Activated CD8-positive, alpha-beta memory T cell treated with anti-CD3 and anti-CD28 coated beads, Interleukin-2, amount 50 U/mL, for 48 hours (primary cell): ENCODE measurements at places on chromosomes 2 and 18.
A peak's percentile ranks its signal among the peaks of the same experiment; 100 is the strongest.

GRCh38 chr2:122530814-122531213 lies 775.4 kb downstream of the TSN start:
- no peak for DNase-seq

- no peak for DNase-seq
Measured at GRCh38 chr18:35451032-35451431, 46.7 kb downstream of the INO80C start.

DNA sequence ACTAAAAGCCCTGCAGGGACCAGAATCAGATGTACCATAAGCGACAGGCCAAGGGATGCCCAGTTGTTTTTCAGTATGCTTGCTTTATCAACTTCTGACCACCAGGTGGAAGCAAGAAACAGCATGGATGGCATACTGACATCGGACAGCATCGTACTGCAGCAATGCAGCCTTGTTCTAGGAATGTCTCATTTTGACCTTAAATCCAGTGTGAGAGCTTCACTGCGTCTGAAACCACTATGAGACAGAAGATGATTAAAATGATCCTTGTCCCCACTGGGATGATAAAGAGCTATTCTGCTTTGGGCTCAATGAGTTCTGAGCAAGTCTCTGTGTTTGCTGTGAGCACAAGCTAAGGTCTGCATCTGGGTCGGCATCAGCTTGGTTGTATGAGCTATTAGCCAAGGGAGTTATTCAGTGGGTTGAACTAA lies 54.3 kb downstream of the CDK15 start:
- DNase-seq, result peak; percentile 57

- DNase-seq, result no peak
Measured at GRCh38 chr2:106995556-106995955, 109.6 kb upstream of the ST6GAL2 start.

DNA sequence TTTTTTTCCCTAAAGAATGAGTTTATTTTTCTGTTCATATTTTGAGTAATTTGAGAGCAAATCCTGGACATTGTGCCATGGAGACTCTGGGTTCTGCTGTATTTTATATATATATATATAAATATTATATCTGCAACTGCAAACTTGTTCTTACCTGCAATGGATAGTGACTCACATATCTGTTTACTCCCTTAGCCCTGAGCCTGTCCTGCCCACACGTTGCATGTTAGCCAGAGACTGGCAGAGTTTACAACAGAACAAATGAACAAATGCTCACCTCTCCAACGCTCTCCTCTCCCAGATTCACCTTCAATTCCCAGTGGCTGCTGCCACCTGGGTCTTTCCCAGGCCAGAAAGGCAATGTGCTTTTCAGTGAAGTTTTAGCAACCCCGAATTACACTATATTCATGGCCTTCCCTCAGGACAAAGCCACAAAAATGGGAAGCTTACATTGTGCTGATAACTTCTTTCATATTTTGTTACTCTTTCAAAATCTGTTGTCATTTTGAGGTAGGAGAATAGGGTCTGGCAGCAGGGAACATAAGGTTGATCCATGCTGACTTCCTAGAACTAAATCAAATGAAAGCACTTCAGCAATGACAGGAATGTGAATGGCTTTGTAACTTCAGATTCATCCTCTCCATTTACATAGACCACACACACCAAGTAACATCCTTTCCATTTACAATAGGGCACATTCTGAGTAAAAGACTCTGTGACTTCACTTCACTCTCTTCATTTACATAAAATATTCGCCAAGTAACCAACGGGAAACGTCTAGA lies 105.4 kb upstream of the FAM110C start:
- no peak for DNase-seq

DNA sequence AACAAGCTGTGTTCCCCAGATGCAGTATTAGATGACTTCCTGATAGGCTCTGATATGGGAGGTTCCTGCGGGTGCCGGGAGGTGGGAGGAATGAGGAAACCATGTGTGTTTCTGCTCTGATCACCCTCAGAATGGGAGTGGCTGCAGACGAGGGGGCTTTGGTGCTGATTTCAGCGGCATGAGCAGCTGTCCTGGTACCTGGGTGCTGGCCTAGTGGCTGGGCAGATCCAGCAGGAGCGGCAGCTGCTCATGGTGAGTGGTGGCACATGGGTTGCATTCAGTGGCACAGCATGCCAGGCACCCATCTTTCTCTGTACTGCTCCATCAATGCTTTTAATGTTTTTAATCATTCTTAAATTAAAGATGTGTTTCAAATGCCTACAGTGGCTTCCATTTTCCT lies 177.2 kb upstream of the NETO1 start:
- DNase-seq, result no peak

DNA sequence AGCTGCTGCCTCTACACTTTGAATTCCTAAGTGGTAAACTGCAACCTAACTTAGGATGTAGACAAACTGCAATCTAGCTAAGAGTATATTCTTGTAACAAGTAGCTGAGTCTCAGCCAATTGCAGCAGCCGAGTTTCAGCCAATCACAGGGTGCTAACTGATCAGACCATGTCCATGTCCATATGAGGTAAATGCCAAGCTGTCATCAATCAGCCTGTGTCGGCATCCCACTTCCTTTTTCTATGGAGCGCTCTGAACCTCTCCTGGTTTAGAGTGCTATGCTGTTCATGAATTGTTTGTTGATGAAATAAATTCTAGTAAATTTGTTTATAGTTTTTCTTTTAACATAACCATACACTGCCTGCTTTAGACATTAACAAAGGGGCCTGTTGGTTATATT lies 408.8 kb downstream of the NBAS start:
- DNase-seq, result no peak

GRCh38 chr2:201942531-201942930 lies 91.1 kb upstream of the FZD7 start:
- no peak for DNase-seq

GRCh38 chr2:237202288-237203030 lies 116.8 kb downstream of the COPS8 start:
- no peak for DNase-seq

- DNase-seq, result no peak
Measured at GRCh38 chr2:74703373-74703772, 49.3 kb downstream of the SEMA4F start.

GRCh38 chr2:20692081-20692480 lies 25.1 kb downstream of the GDF7 start:
- DNase-seq, result no peak

- no peak for DNase-seq
Measured at GRCh38 chr2:151943461-151943860, 115.2 kb upstream of the ARL5A start.

DNA sequence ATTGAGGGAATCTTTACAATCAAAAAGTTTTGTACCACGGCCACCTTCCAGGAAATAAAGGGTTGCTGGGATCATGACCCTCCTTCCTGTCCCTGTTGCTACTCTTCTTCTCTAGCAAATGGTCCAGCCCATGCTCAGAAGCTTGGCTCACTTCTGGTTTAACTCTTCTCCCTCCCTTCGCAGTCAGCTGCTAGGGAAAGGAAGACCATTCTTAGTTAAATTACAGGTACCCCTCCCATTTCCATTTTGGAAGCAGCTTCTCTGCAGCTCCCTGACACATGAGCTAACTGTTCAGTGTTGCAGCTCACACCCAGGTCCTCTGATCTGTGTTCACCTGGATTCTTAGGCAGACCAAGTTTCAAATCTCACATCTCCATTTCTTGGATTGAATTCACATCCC lies 100.3 kb downstream of the DOCK10 start:
- DNase-seq, result no peak

GRCh38 chr2:213764849-213765248 lies 480.6 kb downstream of the SPAG16 start:
- DNase-seq, result no peak

GRCh38 chr18:34322365-34323289 lies 97.9 kb upstream of the NOL4 start:
- DNase-seq, result peak; percentile 50

DNA sequence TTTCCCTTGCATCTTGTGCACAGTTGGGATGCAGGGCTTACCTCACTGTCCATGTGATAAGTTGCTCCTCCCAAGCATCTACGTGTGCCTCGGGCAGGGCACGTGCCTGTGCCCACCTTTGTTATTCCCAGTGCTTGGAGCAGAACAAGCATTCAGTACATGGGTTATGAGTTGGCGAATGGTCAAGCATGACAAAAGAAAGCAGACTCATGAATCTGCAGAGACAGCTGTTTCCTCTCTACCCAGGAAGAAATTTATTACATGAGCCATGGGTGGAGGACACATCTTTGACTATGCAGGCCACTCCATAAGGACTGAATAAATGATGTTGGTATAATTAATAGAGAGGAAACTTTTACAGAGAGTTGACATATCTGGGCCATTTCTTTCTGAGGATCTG lies 127.8 kb downstream of the TPGS2 start:
- no peak for DNase-seq

- no peak for DNase-seq
Measured at GRCh38 chr2:218607436-218608115, at the start of gene PLCD4. PLCD4 (plus strand) TSS chr2:218607899; CDS start chr2:218615740, 7,841 bp downstream.

GRCh38 chr18:35413163-35413511 lies 36.0 kb upstream of the ZNF396 start:
- DNase-seq, result no peak

GRCh38 chr2:65550246-65550645 lies 117.8 kb upstream of the SPRED2 start:
- DNase-seq, result no peak

DNA sequence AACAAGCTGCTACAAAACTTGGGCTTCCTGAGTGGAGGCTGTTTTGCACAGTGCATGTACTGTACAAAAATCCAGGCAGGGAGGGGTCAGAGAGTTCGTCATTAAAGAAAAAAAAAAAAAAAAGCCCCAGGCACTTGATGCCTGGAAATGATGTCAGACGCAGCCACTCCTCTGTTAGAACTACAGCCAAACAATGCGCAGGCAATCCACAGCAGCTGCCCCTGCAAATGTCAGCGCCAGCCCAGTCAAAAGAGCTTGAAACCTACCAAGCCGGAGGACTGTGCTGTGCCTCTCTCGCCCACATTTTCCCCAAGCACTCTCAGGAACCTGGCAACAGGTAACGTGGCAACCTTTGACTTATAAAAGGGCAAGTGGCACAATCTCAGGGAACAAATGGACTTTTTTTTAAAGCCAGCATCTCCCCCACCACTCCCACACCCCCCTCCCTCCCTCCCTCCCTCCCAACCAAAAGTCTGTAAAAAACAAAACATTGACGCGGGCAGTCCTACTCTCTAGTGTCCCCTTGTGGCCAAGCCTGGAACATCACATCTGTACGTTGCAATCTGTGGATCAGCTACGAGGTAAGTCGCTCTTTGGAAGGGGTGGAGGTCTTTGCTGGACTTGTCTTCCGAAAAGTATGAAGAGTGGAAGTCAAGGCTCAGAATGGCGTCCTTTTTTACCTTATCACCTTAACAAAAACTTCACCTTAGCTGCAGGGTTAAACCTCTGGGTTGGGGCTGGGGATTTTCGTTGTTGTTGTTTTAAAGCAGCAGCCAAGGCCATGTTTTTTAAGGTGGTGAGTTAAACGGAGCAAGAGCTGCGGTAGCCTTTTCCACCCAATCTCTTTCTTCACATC lies 144.2 kb downstream of the TGIF1 start:
- peak; percentile 92 for DNase-seq

DNA sequence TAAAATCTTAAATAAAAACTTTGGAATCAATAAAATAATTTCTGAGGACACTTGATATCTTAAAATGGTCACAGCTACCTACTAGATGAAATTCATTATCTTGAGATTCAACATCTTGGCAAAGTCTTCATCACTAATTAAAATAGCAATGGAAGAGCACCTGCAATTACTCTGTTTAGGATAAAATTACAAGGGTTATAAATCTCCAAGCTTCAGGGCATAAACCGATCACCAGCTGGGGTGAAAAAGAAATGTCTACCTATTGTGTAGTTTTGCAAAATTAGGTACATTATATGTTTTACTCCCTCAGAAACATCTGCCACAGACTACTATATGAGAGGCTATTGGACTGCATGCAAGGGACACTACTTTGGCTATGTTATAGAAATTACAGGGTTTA lies 327.1 kb downstream of the CCDC178 start:
- no peak for DNase-seq

- DNase-seq, result no peak
Measured at GRCh38 chr2:226813148-226813701, 13.6 kb upstream of the IRS1 start.

- no peak for DNase-seq
Measured at GRCh38 chr2:198287706-198288105, 483.3 kb downstream of the PLCL1 start.

GRCh38 chr2:52238782-52239181 lies 1206.8 kb upstream of the NRXN1 start:
- DNase-seq, result no peak
